Lower leg skin (tissue), 4 donors: ENCODE measurements at places on chromosomes 7 and 10. TPM values are rescaled to one million over a fixed set of nuclear protein-coding genes. Genes with fewer than 3 reads are reported as not detected.

The ABCC2 gene
- 1.9 TPM for total RNA-seq

GRCh38 chr10:102542800-102543418 lies 39.1 kb downstream of the SUFU start:
- DNase-seq = no peak

The LGI1 gene
- not detected for total RNA-seq

The SPDYE9 gene
- total RNA-seq = not detected
